ENCODE measurements at places on chromosomes 2 and 18.

DNA sequence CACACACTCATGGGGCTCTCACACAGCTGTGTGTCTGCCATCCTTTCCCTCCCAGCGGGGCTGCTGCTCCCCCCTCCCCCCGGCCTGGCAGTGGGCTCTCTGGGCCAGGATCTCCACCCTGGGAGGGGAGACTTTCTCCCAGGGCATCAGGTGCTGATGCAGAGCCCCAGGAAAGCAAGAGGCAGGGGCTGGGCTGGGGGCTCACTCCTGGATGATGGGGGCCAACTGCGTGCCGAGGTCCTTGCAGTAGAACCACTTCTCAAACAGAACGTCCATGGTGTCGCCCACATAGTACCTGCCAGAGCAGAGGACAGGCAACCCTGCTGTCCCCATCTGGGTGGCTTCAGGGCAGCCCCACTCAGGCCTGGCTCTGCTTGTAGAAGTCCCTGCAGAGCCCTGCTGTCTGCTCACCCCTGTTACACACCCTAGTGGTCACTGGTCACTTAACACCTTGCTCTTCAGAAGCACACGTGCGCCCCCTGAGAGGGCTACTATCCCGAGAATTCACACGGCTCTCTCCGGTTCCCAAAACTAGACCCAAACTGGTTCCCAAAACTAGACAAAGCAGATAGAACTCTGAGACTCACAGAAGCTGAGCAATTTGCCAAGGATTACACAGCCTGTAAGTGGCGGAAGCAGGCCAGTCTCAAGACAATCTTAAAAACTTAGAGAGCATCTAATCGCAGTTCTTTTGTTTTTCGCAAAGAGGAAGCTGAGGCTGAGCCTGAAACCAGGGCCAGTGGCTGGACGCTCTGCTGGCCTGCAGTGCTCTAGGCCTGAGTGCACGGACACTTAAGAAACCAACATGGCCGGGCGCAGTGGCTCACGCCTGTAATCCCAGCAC, 6.6 kb upstream of the OXER1 start:
- DNase-seq = no peak

GRCh38 chr2:74119912-74120825, 27.5 kb downstream of the BOLA3 start:
- DNase-seq = no peak

DNA sequence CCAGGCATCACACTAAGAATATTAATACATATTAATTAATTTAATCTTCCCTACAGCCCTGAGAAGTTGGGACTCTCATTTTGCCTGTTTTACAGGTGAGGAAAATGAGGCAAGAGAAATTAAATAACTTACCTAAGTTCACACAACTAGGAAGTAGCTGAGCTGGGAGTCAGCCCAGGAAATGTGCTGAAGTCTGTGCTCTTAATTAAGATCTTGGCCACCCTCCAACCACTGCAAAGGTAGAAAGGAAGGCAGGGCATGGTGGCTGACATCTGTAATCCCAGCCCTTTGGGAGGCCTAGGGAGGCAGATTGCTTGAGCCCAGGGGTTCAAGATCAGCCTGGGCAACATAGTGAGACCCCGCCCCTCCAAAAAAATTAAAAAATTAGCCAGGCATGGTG, 12.9 kb upstream of the MGAT4A start:
- no peak for DNase-seq

GRCh38 chr2:212088353-212088752, 450.2 kb downstream of the ERBB4 start:
- no peak for DNase-seq

- DNase-seq = no peak
Observed at GRCh38 chr2:237729681-237730475, 68.7 kb upstream of the RBM44 start.

GRCh38 chr2:207935991-207936370, 89.3 kb downstream of the PLEKHM3 start:
- DNase-seq = no peak

GRCh38 chr2:24855022-24855622, 61.9 kb downstream of the CENPO start:
- no peak for DNase-seq

DNA sequence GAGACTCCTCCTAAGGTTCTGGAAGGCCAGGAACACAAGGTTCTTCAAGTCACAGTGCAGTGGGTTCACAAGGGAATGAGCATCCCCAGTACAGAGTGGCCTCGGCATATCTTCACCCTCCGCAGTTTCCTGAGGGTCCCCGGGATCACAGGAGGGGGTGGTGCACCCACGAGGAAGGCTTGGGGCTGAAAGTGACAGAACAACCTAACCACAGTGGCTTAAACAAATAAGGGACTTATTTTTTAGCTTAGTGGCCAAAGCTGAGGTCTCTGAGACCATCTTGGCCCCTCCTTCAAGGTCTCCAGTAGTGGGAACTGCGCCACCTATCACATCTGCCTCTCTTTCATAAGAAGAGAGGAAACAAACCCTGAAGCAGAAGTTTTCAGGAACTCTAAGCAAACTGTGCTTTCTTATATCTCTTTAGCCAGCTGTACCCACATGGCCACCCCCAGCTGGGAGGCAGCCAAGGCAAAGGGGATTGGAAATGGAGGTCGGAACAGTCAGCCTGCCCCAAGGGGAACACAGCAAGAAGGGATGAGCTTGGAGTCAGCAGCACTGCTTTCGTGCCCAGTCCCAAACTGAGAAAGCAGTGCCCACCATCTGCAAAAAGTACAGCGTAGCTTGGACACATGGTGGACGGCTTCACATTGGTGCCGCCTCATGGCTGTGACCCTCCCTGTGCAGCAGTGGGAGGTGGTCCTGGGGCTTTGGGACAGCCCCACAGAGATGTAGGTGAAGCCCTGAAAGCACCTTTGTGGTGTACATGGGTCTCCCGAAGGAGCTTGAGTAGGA, 260.0 kb upstream of the ID2 start:
- no peak for DNase-seq

- DNase-seq = no peak
Observed at GRCh38 chr18:78363556-78364387, 615.8 kb upstream of the SALL3 start.

DNA sequence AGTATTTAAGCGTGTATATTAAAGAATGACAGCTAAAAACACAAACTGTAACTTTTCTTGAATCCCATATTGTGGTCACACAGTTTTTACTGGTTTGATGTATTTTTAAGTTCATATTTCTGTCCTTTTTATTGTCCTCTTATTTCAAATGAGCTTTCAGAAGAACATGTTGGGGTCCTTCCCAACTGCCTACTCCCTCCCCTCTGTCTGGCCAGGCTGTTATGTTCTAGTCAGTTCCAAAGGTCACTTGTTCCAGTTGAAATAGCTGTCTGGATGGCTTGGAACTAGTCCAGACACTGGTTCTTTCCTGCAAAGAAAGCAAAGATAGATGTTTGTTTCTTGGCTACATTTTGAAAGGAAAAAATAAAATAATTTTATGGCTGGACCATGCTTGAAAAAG, 306.9 kb downstream of the GULP1 start:
- no peak for DNase-seq

DNA sequence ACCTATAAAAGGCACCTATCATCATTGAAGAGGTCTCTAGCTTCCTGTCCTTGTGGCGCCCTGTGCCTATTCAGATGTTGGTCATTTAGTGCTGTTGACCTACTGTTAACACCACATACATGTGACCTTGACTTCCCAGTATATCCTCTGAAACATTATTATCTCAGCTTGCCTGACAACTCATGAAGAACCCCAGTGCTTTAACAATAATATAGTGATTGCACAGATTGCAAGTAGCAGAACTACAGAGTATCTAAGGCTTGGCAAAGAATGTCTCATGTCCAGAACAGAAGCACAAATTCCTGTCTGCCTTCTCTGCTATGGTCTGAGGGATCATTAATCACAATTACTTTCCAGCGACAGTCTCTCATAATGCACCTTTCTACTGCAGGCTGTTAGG, 165.3 kb downstream of the LCLAT1 start:
- no peak for DNase-seq

GRCh38 chr2:178320011-178320585, 125.8 kb downstream of the OSBPL6 start:
- DNase-seq = no peak

DNA sequence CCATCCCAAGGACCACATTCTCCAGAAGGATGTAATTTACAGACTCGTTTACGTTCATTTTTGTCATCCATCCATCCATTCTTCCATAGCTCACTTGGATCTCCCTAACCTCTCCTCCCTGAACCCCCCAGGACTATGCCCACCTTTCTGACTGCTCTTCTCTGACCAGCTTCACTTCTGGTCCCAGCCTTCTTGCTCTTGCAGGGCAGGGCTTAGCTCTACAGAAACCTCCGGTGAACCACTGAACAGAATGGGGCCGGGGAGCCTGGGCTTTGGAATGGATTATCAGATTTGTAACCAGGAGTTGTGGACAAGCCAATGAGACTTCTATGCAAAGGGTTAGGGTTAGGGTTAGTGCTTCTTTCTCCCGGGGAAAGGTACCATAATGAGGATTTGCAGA, 95.0 kb downstream of the TGFA start:
- DNase-seq = no peak

DNA sequence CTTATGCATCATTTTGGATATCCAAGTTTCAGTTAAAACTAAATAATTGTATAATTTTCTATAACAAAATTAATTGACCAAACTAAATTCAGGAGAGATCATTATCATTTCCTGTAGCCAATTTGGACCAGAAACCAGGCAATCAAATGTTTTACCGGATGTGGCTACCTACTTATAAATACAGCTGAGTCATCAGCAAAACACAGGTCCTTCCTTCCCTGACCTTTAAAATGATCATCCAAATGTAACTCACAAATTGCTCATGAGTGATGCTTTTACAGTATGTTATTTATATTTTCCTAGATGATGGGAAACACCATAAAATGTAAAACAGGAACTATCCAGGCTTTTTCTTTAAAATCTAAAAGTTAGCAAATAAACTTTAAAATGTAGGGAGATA, 133.7 kb downstream of the CBLN2 start:
- no peak for DNase-seq

- no peak for DNase-seq
Observed at GRCh38 chr2:112342067-112342550, 66.7 kb downstream of the ZC3H6 start.
